GM13977 (cell line): ENCODE measurements at places on chromosomes 11 and 22.
A peak's percentile ranks its signal among the peaks of the same experiment; 100 is the strongest.

DNA sequence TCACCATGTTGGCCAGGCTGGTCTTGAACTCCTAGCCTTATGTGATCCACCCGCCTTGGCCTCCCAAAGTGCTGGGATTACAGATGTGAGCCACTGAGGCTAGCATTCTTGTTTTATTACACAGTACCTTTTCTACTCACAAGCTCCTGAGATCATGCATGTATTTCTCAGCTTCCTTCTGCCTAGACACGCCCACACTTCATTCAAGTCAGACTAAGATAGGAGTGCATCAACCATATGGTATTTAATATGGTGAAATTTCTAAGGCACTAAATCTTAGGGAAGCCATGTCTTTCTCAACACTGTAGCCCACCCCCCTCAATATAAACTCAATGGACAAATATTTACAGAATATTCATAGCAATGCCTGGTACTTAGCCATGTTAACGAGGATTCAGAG, 62.1 kb downstream of the SLC25A17 start:
- DNase-seq = no peak

GRCh38 chr11:86941871-86942599, 13.2 kb downstream of the FZD4 start:
- no peak for DNase-seq

GRCh38 chr11:63764679-63765647, 3.6 kb downstream of the ZFTA start:
- DNase-seq = peak; percentile 45

GRCh38 chr11:110447897-110448745, 18.4 kb downstream of the FDX1 start:
- DNase-seq = no peak

GRCh38 chr11:118938491-118939403, 13.0 kb upstream of the BCL9L start:
- DNase-seq = no peak

- DNase-seq = no peak
Observed at GRCh38 chr11:114148013-114148382, 88.5 kb downstream of the ZBTB16 start.

- no peak for DNase-seq
Observed at GRCh38 chr11:107562647-107563208, 2.8 kb downstream of the ALKBH8 start.

DNA sequence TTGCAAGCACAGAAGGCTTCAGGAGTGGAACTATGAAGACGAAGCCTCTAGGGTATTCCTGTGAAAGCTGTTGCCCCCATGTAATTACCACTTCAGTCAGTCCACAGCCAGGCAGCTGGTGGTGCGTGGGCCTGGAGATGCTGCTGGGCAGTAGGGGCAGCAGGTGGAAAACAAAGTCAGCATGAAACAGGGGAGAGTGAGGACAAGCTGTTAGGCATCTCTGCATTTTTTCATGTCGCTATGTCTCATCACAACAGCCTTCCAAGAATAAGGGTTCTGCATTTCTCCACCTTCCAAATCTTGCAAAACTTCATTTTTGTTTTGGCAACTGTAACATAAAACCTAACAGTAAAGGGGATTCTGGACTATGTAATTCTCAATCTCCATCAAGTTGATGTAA, 757.5 kb downstream of the NELL1 start:
- no peak for DNase-seq

GRCh38 chr22:43891360-43892182, at the start of gene PNPLA5:
Gene PNPLA5, minus strand, starts transcription at chr22:43892013. Its CDS starts 133 bp downstream, at chr22:43891880.
- no peak for DNase-seq

- no peak for DNase-seq
Observed at GRCh38 chr22:23547818-23548500, 32.1 kb downstream of the IGLL1 start.

DNA sequence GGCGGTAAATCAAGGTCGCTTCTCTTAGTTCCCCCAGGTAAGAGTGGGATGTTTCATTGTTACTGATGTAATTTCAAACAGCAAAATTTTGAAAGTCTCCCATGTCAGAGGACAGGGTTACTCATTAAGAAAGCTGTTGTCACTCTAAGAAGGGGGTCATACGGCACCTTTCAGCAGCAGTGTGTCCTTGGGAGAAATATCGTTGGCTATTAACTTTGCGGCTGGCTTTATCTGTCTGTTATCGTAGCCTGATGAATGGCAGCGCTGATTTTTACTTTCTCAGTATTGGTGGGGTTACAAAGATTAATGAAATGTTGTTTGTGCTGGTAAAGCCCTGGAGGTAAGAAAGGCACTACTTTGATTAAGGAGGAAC, 27.5 kb upstream of the FBXO3 start:
- DNase-seq = no peak

DNA sequence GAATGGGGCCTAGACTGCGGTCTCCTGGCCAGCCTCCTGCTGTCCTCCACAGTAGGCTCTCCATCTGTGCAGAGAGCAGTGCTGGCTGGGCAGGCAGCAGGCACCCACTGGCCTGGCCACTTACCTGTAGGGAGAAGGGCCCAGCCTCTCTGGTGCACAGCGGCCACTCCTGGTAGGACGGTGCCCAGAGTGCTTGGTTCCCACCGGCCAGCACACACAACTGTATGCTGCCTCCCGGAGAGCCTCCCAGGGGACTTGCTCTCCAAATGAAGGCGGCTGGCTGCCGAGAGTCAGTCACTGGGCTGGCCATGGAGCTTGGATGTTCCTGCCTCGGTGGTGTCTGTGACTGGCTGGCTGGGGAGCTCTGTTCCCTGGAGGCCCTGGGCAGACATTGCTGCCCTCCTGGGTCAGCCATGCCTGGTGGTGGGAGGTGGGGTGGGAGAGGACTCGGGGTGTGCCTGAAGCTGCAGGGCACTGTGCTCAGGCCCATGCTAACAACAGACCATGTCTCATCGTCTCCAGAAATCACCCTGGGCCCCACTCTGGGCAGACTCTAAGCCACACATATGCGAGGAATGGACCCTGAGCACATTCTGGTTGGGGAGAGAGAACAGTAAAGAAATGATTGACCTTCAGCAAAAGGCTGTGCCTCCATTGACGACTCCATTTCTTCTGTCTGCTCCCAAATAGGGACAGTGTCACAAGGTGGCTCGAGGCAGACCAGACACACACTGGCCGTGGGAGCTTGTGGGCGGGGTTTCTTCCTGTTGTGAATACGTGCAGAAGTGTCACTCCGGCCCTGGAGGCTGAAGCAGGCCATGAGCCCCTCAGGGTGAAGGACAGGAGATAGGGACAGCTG, 350.8 kb downstream of the TBC1D22A start:
- no peak for DNase-seq

DNA sequence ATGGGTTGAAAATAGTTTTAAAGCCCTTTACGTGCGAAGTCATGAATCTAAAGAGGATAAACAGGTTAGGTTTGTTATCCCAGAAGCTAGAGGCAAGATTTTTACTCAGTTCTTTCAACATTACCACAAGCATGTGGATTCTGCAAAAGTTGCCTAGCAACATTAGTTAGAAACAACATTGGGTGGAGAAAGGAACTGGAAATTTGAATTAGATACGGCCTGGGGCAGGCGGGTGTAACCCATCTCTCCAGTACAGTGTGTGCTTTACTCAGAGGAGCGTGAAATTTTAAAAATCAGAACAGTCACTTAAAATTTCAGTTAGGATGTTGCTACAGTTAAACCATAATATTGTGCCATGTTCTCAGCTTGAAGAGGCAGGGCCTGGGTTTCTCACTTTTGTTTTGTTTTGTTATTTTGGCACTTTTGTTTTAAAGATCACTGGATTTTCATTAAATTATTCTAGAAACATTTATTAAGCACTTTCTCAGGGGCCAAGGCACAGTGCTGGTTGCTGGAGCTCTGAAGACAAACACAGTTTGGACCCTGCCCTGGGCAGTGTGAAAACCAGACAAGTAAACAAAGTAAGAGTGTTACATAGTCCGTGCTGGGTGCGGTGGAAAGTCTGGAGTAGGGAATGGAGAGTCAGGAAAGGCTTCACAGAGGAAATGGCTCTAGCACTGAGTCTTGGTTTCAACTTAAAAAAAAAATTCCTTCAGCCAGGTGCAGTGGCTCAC, 4.4 kb upstream of the WEE1 start:
- DNase-seq = no peak

- DNase-seq = peak; percentile 30
Observed at GRCh38 chr11:75813124-75813523, 1.9 kb upstream of the UVRAG start.
